ENCODE measurements at places on chromosomes 11 and 22.

GRCh38 chr11:10695833-10696232 lies 2.3 kb upstream of the IRAG1 start:
- DNase-seq: no peak

- DNase-seq: no peak
Observed at GRCh38 chr11:134236834-134237556, 12.5 kb downstream of the VPS26B start.

GRCh38 chr11:69171476-69172240 lies 15.9 kb downstream of the SMIM38 start:
- no peak for DNase-seq

DNA sequence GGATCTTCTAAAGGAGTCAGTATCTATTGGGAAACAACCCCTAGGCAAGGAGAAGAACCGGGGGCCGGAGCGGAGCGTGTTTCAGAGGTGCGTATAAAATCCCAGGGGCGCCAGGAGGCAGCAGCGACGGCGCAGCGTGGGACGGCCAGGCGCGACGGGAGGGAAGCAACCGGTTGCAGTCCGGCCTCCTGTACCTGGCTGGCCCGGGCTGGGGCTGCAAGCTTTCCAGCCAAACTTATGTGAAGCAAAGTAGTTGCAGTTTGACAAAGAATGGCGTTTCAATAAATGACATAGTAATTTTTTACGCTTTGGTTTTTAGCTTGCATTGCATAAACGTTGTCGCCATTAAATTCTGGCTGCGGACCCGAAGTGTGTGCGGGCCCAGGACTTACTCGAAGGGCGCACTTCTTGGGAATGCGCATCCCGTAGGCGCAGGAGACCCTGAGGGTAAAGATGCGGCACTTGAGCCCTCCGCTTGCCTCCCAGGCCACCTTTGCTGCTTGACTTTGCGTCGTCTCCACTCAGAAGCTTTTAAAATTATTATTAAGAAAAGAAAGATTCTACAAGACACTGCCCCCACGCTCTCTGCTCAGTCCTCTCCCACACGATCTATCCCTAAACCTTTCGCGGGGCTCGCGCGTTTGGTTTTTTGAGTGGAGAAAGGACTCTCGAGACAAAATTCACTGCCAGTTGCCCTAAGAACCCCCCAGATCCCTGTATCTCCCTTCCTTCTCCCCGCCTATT lies 1.6 kb upstream of the WT1 start:
- no peak for DNase-seq

DNA sequence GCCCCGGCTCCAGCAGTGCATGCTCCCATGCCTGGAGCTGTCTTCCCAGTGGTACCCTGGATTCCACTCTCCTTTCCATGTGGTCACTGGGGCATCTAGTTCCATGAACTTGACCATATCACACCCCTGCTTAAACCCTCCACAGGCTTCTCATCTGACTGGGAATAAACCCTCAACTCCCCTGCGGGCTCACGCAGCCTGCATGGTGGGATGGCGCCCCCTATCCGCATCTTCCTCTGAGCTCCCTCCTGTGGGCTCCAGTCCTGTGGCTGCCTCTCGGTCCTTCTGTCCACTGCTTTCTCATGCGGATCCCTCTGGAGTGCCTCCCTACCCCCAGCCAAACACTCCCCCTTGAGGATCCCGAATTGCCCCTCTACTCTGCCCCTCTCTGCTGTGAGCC lies 41.4 kb upstream of the TTLL12 start:
- DNase-seq: no peak

GRCh38 chr22:36228944-36229343 lies 10.4 kb downstream of the APOL2 start:
- DNase-seq: no peak
